ENCODE measurements at places on chromosomes 1 and 21.

DNA sequence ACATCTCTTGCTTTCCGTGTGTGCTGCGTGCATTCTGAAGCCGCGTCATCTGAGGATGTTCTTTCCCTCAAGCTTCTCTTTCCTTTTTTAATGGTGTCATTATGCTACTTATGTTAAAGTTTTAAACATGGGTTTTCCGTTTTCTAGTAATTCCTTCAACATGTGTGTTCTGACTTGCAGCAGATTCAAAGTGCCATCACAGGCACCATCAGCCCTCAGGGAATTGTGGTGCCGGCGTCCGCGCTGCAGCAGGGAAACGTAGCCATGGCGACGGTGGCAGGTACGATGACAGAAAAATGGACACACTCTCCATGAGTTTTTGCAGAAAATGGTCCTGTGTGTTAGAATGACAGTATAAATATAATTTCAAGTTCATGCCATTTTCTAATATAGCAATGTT, 42.4 kb downstream of the PKNOX1 start:
- DNase-seq, result no peak

- no peak for DNase-seq
Observed at GRCh38 chr1:217331698-217332097, 299.2 kb downstream of the GPATCH2 start.

GRCh38 chr1:64469116-64469976, 583 bp upstream of the CACHD1 start:
- no peak for DNase-seq

GRCh38 chr1:161404051-161404597, 36.4 kb upstream of the CFAP126 start:
- DNase-seq, result no peak

- DNase-seq, result no peak
Observed at GRCh38 chr21:26925122-26925521, 41.8 kb downstream of the ADAMTS5 start.

- no peak for DNase-seq
Observed at GRCh38 chr1:113146242-113147072, 73.5 kb downstream of the LRIG2 start.

- no peak for DNase-seq
Observed at GRCh38 chr1:53643881-53644390, 95.0 kb downstream of the GLIS1 start.

DNA sequence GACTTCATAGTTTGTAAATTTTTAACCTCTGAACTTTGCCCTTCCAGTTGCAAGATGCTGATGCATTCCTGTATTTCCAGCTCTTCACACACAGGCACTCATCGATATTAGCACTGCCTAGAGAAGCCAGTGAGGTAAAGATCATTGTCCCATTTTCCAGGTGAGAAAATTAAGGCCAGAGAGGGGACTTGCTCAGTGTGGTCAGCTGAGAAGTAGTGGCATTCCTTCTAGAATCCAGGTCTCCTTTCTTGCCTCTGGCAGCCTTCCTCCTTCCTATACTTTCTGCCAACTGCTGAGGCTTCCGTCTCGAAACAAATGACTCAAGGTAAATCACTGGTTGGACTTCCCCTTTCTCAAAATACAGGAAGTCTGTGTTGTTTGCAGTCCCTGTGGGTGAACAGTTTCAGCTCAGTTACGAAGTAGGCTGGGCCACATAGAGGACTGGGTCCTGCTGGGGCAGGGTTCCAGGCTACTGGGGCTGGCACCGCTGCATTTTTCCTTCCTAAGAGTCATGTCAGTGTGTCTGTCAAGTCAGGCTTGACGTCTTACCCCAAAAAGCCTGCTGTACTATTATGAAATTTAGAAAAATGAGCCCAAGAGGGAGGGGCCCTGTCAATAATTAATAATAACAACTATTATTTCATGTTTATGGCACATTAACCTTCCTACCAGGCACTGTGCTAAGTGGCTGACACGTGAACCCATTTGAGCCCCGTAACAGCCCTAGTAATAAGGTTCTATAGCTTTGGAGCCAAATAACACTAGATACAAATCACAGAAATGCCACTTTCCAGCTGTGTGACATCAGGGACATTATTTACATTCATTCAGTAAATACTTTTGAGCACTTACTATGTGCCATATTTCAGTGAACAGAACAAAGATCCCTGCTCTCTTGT, 16.6 kb upstream of the RNF19B start:
- DNase-seq, result no peak

DNA sequence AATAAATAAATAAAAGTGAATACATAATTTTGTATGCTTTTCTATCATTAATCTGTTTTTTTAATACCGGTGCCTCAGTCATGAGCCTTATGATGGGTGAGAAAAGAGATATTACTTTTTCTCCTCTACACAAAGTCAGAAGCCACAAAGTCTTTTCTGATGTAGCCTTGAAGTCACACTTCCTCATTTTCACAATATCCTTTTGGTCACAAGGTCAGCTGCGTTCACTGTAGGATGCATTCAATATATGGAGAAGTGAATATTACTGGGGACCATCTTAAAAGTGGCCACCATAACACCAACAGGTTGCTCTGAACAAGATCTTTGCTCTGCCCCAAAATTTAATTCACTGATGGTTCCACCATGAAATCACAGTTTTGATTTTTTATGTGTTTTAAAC, 83.3 kb upstream of the TNR start:
- DNase-seq, result no peak

DNA sequence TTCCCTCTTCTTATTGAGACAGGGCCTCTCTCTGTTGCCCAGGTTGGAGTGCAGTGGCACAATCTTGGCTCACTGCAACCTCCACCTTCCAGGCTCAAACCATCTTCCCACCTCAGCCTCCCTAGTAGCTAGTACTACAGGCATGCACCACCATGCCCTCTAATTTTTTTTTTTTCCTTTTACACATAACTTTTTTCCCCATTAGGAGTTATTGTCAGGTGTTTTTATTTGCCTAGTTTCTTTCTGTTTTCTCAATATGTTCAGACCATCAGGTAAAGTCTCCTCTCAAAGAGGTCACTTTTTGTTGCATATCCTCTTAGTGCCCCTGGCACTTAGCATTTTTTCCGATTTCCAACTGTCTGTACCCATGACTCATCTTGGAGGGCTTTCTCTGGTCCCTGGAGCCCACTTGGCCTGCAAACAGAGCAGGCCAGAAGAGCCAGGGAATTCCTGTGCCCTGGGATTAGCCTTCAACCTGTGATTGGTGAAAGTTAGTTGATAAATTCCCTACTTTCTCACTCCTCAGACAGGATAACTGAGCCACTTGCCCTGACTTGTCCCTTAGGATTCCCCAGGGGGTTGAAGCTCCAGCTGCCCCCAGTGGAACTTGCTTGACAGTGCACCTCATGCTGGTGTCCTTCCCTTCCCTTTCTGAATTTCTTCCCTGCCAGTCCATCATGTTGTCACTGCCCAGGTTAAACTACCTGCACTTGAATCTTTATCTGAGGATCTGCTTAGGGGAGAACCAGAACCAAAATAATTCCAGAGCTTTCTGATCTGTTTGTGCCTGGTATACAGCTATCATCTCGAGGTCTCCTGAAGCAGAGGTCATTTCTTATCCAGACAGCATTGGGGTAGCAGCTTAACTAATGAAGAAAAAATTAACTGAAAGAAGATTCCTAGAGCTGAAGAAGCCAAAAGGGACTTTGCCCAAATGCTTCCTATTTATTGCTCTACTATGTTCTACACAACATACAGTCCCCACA, 2.4 kb downstream of the NTPCR start:
- DNase-seq, result peak; percentile 23

- no peak for DNase-seq
Observed at GRCh38 chr1:10316752-10317151, 82.1 kb upstream of the PGD start.

DNA sequence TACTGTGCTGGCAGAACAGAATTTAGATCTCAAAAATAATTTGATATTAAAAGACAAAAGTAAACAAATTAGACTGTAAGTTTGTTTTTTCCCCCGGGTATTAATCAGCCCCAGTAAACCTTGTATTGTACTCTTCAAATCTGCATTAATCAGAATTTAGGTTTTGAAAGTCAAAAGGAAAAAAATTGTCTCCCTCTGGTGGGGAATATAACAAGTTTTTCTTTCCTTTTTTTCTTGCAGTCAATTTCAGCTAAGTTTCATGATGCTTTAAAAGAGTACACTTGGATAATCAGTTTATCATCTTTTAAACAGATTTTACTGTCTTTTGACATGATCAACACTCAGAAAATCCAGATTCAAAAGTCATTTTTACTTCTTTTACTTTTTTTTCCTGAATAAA, 134.5 kb upstream of the PKN2 start:
- DNase-seq, result no peak

DNA sequence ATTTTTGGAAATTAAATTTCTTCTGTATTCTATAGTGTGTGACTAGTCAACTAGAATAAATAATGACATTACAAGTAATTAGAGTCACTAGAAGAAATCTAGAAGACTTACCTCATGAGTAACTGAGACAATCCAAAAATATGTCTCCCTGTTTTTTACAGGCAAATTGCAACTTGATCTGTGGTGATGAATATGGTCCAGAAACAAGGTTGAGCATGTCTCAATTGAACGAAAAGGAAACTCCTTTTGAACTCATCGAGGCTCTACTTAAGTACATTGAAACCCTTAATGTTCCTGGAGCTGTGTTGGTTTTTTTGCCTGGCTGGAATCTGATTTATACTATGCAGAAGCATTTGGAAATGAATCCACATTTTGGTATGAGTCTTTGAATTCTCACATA, 36.7 kb downstream of the DHX9 start:
- no peak for DNase-seq

DNA sequence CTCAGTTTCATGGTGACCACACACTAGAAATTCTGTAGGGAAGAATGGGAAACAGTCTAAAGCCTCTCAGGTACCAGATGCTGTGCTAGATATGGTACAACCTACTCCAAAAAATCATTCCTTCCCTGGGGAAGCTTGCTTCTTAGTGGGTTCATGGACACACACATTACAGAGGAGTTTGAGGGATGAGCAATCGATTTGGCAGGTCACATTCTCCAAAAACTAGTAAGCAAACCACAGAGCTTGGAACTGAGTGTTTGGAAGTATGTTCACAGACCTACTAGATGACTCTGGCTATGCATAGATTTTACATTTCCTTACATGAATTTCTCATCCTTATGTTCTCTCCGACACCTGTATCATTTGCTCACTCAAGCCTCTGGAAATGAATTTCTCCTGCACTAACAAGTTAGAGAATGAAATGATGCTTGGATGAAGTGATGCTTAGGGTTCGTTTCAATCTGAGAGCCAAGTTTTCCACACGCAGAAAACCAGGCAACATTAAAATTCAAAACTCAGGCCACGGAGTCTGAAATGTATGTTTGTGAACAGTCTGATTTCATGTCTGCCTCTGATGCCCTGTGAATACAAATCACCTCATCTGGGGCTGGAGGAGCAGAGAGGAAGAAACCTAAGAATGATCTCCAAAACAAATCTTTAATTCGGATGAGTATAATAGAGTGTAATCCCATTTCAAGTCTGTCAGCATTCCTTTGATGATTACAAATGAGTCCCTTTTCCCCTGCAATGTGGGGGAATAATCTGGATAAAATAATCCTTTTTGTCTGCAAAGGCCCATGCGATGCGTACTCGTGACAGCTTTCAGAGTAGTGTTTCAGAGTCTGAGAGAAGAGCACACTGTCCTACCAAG, 11.0 kb downstream of the EVA1C start:
- DNase-seq, result no peak

DNA sequence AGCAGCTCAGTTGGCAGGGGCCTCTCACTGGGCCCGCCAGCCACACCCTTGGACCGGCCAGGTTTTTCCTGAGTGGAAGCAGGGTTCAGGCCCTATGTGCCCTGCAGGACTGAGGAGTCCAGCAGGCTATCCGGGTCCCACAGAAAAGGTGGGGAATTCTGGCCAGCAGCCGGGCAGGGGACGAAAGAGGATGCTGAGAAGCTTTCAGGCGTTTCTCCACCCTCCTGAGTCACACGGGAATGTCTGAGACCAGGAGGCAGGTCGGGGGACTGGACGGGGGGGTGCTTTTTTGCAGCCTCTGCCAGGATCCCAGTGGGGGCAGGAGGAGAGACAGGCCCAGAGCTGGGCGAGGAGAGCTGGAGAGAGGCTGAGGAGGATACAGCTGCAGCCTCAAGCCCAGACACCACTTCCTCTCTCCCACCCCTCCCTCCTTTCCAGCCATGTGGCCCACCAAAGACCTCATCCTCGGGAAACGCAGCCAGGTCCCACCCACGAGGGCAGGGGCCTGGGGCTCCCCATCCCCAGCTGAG, 105.4 kb downstream of the SPSB1 start:
- DNase-seq, result no peak

DNA sequence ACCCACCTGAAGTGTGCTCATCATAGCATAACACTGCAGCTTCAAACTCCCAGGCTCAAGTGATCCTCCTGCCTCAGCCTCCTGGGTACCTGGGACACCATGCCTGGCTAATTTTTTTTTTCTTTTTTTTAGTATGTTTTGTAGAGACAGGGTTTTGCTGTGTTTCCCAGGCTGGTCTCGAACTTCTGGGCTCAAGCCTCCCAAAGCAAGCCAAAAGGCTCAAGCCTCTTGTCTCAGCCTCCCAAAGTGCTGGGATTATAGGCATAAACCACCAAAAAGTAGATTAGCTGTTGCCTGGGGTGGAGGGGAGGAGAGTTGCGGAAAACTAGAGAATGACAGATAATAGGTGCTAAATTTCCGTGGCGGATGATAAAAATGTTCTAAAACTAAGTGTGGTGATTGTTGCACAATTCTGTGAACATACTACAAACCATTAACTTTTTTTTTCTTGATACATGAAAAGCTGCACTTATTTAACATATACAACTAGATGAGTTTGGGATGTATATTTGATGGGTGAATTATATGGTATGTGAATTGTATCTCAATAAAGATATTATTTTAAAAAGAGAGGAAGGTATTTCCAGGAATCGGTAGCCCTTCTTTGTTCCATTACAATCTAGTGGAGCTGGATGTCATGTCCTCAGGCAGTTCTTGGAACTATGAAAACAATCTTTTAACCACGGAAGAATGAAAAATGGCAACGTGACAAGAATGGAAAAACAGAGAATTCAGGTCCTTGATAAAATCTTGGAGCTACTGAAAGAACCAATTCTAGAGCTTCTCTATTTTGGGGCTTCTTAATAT, 27.3 kb upstream of the MED18 start:
- DNase-seq, result no peak

DNA sequence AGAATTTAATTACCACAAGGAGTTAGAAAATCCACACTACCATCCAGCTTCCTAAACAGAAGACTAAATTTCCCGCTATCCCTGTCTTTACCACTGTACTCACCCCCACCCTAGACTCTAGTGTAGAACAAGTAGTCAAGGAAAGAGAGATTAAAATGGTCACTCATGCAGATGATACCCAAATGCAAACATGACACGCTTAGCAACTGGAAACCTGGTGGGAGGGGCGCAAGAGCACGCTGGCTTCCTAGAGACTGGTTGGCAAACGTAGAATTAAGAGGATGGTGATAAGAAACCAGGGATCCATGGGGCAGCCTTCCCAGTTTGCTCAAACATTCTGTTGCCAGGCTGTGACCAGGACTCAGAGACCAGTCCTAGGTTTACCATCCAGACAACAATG, 9.9 kb upstream of the LDLRAD1 start:
- no peak for DNase-seq

Measured in NCI-H1417 (cell line).